ENCODE measurements at places on chromosomes 1 and 21.

- peak; percentile 33 for DNase-seq
Measured at GRCh38 chr1:236280438-236281197, 1.1 kb downstream of the ERO1B start.

GRCh38 chr1:225834417-225835329 lies 24.7 kb downstream of the EPHX1 start:
- DNase-seq = no peak

DNA sequence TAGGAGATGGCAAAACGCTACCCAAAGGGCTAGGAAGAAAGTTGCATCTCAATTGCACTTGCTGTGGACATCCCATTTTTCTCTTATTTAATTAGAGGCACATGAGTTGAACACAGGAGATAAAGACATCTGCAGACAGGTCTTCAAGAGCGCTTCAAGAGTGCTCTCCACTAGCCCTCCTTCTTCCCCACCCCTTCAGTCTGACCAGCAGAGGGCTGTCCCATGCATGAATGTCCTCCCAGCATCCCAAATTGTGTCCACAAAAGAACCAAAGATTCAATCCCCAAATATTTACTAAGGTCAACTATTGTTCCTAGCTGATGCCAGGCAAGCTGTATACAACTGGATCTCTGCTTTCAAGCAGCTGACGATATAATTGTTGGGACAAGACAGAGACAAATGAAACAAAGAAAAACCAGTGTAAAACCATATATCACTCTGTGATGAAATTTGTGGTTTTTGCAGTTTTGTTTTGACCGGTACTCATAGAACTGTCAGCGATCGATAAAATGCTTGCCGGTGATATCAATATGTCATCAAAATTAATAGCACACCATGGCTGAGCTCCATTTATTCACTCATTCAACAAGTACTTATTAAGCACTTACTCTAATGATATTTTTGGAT lies 174.2 kb downstream of the TNR start:
- no peak for DNase-seq

GRCh38 chr1:69765951-69766350 lies 198.2 kb downstream of the LRRC7 start:
- DNase-seq = no peak

DNA sequence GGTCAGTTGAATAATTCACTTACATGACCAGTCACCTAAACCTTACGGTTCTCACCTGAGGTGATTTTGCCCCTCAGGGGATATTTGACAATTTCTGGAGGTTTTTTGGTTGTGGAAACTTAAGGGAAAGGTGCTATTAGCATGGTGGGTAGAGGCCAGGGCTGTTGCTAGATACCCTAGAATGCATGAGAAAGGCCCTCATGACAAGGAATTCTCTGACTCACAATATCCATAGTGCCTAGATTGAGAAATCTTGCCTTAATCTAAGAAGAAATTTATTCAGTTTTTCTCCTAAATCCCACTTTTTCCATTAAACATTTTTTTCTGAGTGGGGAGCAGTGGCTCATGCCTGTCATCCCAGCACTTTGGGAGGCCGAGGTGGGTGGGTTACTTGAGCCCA lies 119.7 kb downstream of the TGFB2 start:
- no peak for DNase-seq

DNA sequence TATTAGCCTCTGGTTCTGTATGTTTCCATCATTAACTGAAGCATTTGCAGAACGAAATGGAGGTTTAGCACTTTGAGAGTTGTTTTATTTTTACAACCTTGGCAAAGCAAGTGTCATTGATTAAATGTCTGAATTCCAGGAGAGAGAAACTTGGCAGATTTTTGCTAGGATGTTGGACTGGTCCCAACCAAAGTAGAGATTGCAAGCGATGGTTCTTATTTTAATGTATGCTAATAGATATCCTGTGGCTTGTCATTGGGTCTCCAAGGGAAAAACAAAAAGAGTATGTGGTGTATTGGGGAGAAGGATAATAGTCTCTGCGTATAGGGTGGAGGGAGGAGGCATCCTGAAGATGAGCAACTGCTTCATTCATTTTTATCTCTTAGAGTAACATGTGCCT lies 457.2 kb upstream of the RUNX1 start:
- no peak for DNase-seq

- no peak for DNase-seq
Measured at GRCh38 chr1:57204942-57205787, 218.7 kb downstream of the DAB1 start.

DNA sequence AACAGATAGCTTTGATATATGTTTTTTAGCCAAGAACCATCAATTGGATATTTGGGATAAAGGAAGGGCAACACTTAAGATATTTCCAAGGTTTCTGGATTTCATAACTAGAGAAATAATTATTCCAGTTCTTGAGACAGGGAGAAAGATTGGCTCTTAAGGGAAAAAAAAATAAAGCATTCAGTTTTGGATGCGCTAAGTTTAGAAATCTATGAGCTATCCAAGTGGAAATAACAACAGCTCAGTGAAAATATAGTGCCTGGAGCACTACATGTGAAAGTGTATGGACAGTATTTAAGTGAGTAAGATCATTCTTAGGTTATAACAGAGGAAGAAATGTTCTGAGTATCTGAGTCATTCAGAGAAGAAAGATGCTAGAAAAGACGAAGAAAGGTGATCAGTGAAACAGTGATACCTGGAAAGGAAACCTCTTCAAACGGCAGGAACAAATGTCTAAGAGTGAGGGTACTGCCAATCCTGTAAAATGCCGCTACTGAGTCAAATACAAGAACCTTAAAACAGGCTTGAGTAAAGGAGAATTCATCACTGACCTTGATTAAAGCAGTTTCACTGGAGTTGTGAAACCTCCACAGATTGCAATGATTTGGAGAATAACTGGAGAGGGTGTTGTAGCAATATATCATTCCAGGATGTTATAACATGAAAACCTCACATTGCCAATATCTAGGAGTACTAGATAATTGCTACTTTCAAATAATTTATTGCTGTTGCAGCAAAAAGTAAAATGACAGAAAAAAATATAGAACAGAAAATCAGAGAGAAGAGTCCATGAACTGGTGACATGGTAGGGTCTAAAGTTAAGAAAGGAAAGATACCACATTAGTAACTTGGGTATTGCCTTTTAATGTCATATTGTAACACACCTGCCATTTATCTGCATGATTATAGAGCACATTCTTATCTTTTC lies 482.1 kb upstream of the RGS18 start:
- DNase-seq = no peak

- DNase-seq = no peak
Measured at GRCh38 chr1:113931451-113931851, 2.3 kb downstream of the HIPK1 start.

DNA sequence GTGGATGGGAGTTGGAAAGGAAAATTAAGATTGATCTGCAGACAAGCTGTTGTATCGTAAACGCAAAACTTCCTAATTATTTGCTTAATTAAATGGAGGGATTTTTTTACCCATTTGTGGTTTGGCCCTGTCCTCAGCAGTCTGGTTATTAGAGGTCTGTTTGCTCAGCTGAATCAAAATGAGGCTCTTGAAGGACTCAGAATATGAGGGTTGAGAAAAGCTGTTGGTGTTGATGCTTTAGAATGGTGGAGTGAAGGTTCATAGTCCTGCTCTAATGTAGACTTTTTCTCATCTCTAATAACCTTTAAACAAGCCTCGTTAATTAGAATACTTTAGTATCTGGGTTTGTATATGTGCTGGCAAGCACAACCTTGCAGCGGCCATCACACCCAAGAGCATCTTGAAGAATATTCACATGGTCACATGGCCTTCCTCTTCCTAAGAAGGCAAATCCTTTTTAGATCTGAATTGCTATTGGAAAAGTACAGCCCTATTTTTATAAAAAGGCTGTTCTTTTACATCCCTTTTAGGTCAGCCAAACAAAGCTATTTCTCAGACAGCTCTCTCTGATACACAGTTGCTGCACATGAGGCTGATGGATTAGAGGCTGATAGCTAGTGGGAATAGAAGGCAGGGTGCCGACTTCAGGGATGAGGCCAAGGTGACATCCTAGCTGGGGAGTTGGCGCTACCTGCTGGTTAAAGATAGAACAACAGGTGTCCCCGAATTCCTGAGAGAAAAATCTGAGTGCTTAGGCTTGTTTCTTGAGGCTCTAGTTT lies 53.8 kb downstream of the MACF1 start:
- DNase-seq = peak; percentile 62

- no peak for DNase-seq
Measured at GRCh38 chr1:175176246-175176645, 16.3 kb downstream of the KIAA0040 start.

Data from activated naive CD4-positive, alpha-beta T cell treated with anti-CD3 and anti-CD28 coated beads, Interleukin-2, amount 50 U/mL, for 16 hours (primary cell).